ENCODE measurements at places on chromosomes 16 and 17.

DNA sequence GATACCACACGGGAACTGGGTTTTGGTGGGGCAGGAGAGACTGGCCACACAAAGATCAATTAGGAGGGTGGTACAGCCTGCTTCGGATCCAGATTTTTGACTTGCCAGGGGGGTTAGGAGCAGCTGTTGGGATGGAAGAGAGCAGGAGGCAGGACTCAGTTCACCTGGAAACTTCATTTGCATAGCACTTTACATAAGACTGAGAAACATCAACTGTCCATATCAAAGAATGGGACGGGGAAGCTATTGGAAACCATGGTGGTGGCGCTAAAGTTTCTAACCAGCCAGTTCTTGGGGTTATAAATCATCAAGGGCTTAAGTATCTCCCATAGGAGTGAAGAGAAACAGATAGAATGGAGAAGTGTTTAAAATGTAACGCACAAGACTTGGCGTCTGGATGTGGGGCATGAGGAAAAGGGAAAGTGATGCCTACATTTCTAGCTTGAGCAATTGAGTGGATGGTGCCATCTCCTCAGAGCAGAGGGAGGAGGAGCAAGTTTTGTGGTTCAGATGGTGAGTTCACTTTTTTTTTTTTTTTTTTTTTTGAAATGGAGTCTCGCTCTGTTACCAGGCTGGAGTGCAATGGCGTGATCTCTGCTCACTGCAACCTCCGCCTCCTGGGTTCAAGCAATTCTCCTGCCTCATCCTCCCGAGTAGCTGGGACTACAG lies 6.4 kb upstream of the SRCAP start:
- no peak for DNase-seq

DNA sequence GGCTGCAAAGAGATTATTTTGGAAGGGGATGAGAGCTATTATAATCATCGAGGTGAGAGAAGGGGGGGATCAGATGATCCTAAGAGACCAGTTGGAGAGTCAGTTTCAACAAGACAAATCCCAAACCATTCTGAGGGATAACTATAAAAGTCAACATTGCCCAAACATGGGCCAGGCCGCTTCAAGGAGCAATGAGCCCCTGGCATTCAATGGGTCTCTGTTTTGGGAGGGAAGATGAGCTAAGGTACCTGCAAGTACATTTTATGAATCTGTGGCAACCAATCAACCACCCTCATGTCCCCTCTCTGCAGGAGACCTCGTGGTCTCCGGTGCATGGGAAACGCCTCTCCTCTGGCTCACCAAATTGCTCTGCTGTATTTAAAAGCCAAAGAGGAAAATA lies 209.9 kb upstream of the C16orf82 start:
- no peak for DNase-seq

DNA sequence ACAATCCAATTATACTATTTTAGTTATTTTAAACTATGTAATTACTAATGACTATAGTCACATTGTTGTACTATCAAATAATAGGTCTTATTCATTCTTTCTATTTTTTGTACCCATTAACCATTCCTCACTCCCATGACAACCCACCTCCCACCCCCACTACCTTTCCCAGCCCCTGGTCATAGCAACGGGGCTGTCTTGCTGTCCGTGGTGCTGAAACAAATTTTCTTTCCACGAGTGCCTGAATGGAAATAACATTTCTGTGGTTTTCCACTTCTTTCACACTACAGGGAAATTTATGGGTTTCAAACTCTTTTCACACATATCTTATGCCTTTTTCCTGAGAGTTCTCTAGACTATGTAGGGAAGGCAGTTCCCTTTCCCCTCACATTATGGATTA lies 326.6 kb downstream of the PHKB start:
- DNase-seq: no peak

- DNase-seq: no peak
These were observed 561 bp downstream of the CCDC47 start for GRCh38 chr17:63772801-63773271.

DNA sequence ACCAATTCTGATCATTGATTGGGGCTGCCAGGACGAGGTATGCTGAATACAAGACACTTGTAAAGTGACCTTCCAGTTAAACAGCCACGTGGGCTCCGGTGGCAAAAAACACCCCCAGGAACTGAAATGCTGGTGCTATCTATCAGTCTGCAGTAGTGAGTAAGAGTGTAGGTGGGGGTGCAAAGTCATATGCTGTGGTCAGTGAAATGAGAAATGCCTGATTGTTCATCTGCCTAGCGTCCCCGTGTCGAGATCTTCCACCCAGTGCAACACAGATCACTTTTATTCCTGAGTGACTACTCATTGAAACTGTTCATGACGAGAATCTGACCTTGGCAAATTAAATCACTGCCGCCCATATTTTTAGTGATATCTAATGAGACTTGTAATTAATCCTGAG lies 806.5 kb upstream of the GOT2 start:
- no peak for DNase-seq

- DNase-seq: no peak
These were observed 258.8 kb downstream of the IRF8 start for GRCh38 chr16:86157616-86158247.

- DNase-seq: no peak
These were observed 27.8 kb downstream of the COG4 start for GRCh38 chr16:70495425-70496182.

- no peak for DNase-seq
These were observed 2.5 kb upstream of the ST6GALNAC2 start for GRCh38 chr17:76588182-76588581.

GRCh38 chr16:491220-491919 lies 36.1 kb upstream of the CAPN15 start:
- DNase-seq: no peak

DNA sequence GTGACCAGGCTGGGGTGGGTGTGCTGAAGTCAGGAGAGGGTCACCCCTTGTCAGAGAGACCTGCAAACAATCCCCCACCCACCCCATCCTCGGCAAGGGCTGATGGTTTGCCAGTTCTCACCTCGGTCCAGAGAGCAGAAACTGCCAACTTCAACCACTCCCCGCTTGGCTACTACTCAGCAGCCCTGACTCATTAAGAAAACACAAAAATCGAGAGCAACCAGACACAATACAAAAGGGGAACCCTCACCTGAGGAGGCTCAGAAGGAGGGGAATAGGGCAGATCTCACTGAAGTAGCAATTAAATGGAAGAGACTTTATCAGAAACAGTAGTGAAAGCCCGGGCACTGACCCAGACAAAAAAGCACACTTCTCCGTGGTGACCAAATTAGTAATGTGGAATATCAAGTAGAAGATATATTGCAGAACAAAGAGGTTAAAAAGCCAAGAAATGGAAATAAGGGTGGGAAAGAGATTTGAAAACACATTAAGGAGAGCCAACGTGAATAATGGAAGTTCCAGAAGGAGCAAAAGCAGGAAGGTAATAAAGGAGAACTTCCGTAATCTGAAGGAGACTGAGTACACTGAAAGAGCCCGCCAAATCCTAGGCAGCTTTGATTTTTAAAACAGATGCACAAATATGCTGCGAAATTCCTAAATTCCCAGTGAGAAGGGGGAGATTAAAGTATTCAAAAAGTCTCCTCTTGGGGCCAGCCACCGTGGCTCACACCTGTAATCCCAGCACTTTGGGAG lies 23.6 kb downstream of the CENPV start:
- DNase-seq: no peak

- DNase-seq: no peak
These were observed 228.5 kb upstream of the PMFBP1 start for GRCh38 chr16:72400257-72401083.

GRCh38 chr16:88784074-88784855 lies 755 bp downstream of the PIEZO1 start:
- no peak for DNase-seq

DNA sequence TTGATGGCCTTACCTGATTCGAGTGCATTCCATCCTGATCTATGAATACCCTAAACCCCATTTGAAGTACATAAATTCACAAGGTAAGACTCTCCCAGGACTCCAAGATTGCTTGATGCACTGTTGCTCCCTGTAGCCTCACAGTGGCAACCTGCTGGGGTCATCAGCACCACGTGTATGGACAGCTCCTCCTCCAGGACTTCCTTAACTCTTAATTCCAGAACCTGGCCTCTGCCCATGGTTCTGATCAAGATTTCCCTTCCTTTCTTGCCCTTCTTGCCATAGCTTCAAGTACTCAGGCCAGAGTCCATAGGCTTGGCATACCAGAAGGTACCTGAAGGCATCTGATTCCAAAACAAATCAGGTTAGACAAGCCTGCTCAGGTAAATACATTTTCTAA lies 34.0 kb upstream of the NLK start:
- DNase-seq: no peak

- DNase-seq: no peak
These were observed 10.7 kb downstream of the HPR start for GRCh38 chr16:72073560-72074230.

GRCh38 chr17:78915872-78916632 lies 9.1 kb downstream of the TIMP2 start:
- DNase-seq: no peak

- no peak for DNase-seq
These were observed 577.0 kb upstream of the CDH11 start for GRCh38 chr16:65698791-65699321.

DNA sequence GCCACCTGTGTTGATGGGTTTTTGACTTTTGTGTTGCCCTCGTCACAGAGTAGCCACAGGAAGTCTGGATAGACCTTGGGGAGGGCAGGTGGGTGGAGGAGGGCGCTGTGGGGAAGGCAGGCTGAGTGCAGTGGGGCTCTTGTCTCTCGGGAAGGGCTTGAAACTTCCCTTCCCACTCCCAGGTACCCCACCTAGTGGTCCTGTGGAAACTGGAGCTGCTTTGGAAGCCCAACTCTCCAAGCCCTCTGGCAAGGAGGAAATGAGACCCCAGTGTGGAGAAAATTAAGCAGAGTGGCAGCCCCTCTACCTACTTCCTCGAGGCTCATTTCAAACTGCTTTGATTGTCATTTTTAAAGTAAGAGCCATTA lies 9.2 kb downstream of the CA5A start:
- DNase-seq: no peak

DNA sequence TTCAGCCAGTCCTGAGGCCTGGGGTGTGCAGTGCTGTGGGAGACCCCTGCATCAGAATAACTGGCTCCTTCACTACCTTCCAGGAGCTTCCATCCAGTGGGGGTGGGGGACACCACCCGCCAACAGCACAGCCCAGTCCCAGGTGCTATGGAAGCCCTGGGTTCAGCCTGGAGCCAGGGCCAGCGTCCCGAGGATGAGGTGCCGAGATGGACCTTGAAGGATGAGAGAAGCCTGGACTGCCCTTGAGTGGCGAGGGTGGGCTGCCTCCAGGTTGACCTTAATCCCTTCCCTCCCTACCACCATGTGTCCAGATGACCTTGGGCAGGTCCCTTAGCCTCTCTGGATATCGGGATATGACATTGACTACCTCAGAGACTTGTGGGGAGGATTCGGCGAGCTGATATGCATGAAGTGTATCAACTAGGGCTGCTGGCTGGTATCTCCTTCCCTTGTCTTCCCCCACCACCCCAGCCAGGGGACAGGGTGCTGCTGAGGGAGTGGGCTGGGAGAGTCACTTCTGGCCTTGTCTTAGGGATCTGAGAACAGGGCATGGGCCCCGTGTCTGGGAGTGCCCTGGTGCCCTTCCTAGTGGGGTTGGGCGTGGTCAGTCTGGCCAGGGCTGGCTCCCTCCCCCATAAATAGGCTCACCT lies 14.2 kb upstream of the LASP1NB start:
- DNase-seq: no peak

DNA sequence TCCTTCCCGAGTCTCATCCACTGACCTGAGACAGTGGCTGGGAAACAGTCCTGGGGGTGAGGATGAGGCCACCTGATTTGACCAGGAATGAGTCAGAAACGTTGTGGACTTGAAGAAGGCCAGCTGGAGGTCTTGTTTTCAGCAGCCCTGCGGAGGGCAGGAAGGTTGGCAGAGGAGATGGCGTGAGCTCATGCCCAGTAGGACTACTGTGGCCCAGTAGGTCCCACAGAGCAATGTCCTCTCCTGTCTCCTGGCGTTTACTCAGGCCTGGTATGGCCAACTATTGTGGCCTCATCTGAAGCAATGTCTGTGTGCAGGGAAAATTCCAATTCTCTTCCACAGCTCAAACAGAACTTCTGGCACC lies 84.1 kb upstream of the DNAJA2 start:
- no peak for DNase-seq

DNA sequence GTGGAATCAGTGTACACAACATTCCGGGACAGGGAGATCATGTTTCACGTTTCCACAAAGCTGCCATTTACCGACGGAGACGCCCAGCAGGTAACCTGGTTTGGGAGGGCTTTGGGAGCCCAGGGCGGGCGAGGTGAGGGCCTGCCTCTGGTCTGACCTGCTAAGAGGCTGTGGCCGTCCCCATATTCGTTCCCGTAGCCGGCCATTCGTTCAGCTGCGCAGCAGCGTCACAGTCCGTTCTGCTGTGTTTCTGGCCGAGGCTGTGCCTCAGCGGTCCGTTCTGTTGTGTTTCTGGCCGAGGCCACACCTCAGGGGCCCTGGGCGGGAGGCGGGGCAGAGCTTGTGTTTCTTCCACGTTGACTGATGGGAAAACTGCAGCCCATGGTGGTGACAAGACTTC lies 68.0 kb downstream of the OR1D5 start:
- no peak for DNase-seq

DNA sequence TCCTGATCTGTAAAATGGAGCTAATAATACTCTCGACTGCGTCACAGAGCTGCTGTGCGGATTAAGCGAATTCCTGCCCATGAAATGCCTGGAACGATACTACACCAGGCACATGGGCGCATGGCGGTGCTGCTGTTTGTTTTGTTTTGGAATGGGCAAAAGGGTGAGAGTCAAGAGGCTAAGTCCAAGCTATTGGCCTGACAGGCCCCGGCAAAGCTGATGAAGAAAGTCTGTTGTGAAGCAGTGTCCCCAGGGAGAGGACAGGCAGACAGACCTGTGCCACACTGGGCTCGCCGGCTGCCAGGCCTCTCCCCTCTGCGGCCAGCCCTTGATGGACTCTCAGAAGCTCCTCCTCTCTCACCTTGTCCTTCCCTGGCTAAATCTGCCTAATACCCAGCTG lies 31.3 kb upstream of the RASD1 start:
- no peak for DNase-seq

GRCh38 chr16:11619327-11619851 lies 32.7 kb upstream of the LITAF start:
- DNase-seq: no peak

Measured in stimulated activated CD8-positive, alpha-beta memory T cell treated with anti-CD3 and anti-CD28 coated beads, Interleukin-7, amount 100 ng/mL, for 1 hour (primary cell).